ENCODE measurements at places on chromosomes 5 and 9.

- DNase-seq, result no peak
Observed at GRCh38 chr5:76402251-76402885, 717 bp upstream of the IQGAP2 start.

DNA sequence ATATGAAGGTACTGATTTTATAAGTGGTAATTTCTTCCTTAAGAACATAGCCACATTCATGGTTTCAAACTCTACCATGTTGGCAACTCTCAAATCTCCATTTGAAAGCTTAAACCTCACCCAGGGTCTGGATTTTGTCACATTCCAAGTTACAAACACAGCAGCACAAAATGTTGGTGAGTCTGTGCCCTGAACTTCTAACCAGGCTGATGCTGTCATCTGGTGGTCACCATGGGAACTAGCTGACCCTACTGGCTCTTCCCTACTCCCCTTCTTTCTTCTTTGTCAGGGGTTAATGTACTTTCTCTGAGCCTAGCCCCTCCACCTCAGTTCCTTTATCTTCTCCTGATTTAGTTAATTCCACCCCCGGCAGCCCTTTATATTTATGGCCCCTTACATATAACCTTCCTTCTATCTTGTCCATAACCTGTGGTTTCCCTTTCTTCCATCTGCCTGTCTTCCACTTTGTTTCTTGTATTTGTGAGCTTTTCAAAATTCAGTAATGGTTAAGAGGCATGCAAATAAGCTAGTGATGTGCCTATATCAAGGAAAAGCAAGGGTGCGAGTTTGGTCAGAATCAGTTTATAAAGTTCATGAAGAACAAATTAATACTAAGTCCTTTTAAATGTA lies 35.9 kb downstream of the TGFBR1 start:
- DNase-seq, result peak; percentile 31

DNA sequence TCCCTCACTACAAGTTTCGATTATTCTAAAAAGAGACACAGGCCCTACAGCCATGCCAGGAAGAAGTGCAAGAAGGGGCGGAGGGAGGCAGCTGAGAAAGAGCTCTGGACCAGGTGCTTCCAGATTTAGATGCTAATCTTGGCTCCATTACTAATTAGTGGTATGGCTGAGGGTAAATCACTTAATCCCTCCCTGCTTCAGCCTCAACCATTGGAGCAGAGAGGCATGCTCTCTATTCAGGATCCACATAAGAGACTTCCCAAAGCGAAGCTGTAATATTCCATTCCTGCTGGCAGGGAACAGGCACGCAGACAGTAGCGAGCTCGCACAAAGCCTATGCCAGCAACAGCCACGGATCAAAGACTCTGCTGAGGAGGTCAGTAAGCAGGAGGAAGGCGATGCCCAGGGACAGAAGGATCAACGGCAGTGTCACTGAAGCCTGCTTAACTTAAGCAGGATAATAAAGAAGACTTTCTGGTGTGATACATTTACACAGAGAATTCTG lies 24.2 kb downstream of the LIFR start:
- no peak for DNase-seq

- DNase-seq, result no peak
Observed at GRCh38 chr9:79610791-79611614, 39.2 kb downstream of the TLE4 start.

DNA sequence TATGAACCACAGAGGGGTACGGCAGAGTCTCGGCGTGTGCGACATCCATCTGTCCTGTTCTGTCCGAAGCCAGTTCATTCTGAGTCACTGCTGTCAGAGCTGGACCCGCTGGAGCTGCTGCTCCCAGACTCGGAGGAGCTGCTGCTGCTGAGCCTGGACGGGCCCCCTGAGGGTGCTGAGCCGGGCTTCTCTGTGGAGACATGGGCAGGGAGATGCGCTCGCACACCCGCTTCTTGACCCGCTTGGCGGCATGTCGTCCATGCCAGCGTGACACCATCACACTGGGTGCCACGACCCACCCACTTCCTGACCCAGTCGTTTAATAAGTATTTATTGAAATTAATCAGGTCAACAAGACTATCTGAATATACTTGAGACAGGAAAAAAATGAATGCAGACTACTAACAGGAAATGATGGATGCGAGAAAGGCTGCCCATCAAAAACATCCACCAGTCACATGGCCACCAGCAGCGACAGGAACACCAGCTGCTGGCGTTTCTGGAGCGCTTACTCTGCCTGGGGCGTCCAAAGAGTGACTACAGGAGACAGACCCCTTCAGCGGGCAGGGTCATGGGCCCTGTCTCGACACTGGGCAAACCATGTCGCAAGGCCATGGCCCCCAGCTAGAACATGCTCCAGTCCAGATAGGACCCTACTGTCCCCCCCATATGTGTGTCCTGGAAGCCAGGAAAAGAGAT lies 8.4 kb downstream of the BRD3OS start:
- no peak for DNase-seq

DNA sequence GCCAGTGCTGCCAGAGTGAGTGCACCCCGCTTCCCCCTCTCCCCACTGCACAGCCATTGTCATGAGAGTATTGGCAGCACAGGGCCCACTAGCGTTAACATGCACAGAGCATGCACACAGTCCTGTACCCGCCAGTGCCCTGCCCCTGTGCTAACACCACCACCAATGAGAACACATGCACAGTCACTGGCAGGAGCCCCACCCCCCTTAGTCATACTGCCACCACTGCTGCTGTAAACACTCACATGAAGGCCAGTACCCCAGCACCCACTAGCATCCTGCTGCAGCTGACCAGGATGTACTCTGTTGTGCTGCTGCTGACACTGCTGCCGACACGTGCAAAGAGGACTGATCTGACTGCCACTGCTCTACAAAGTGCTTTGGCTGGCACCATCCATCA lies 19.5 kb upstream of the RANBP6 start:
- DNase-seq, result no peak

GRCh38 chr5:1245905-1246576 lies 20.9 kb downstream of the SLC6A18 start:
- no peak for DNase-seq

GRCh38 chr5:124732428-124733328 lies 13.8 kb downstream of the ZNF608 start:
- no peak for DNase-seq

DNA sequence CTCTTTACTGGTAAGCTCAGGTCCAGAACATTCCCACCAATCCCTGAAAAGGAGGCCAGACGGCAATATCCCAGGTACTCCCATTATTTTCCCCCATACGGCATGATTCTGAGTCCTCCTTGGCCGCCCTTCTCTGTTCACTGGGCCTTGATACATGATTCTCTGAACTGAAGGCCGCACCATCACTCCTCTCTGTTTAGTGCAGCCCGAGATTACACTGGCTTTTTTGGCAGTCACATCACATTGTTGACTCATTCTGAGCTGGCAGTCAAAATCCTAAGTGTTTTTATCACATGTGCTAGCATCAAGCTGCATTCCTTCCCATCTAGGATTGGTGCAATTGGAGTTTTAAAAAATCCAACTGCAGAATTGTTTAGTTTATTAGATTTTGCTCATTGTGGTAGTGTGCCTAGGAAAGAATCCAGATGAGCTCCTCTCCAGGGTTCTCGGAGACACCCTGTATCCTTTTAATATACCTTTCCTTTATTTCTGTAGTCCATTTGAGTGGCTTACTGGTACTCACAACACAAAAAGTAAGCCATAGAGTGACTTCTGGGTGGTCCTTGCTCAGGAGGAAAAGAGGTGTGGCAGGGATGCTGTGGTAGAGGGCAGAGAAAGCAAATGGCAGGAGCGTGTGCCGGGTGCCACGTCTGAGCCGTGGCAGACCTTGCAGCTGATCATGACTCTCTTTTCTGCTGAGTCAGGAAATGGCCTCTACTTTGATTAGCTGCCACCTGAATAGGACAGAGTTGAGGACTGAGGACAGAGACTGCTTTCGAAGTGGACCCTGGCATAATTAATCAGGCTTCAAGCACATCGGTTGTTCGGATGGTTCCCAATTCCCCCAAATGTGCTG lies 121.1 kb upstream of the IL12B start:
- DNase-seq, result no peak
